ENCODE measurements at places on chromosomes 2 and 18.

GRCh38 chr18:317618-318017 is 49.8 kb upstream of the THOC1 start:
- no peak for DNase-seq

DNA sequence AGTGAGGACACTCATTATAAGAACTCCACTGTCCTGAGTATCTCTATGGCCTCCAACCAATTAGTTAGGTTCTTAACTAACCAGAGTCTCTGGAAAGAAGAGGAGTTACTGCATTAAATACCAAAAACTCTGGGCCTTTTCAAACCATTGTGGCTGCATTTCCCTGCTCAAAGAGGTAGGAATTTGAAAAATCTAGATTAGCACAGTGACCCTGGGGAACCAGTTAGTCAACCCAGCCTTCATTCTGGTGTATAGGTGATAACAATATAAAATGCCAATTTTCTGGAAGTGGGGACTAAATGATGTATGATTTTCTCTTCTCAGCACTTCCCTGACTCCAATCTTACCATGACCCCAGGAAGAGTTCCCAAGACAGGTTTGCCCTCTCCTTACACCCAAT is 287.8 kb upstream of the SETBP1 start:
- no peak for DNase-seq

GRCh38 chr2:218536804-218537494 is 31.2 kb downstream of the USP37 start:
- DNase-seq, result no peak

GRCh38 chr18:47793609-47794008 is 136.8 kb downstream of the SMAD2 start:
- no peak for DNase-seq

- DNase-seq, result no peak
Measured at GRCh38 chr2:159089543-159089942, 121.1 kb downstream of the TANC1 start.

GRCh38 chr2:142672698-142673097 is 204.8 kb upstream of the KYNU start:
- DNase-seq, result no peak

- no peak for DNase-seq
Measured at GRCh38 chr2:201882353-201883090, 76.2 kb downstream of the CDK15 start.

GRCh38 chr2:151410485-151410834 is 758 bp downstream of the RIF1 start:
- peak; percentile 33 for DNase-seq

Measured in effector memory CD8-positive, alpha-beta T cell (primary cell).